ENCODE measurements at places on chromosomes 11 and 22. TPM values are rescaled to one million over a fixed set of nuclear protein-coding genes. Genes with fewer than 3 reads are reported as not detected.

The FSHB gene
- not detected for total RNA-seq

GRCh38 chr22:31083377-31083768 lies 2.3 kb downstream of the SMTN start:
- DNase-seq, result no peak
- H3K4me1 ChIP-seq, result peaks cover 26% of the 10 kb centered on the region

GRCh38 chr11:44445500-44446365 lies 119.7 kb upstream of the CD82 start:
- no peak overlapping the region for H3K4me3 ChIP-seq
- H3K4me1 ChIP-seq, result no peaks in the 10 kb centered on the region
- DNase-seq, result no peak
- no peak overlapping the region for H3K27ac ChIP-seq
- H3K36me3 ChIP-seq, result no peaks in the 10 kb centered on the region

- H3K36me3 ChIP-seq, result no peaks in the 10 kb centered on the region
- no peak overlapping the region for H3K4me3 ChIP-seq
- no peak for DNase-seq
Measured at GRCh38 chr11:27277843-27278242, 85.2 kb downstream of the CCDC34 start.

DNA sequence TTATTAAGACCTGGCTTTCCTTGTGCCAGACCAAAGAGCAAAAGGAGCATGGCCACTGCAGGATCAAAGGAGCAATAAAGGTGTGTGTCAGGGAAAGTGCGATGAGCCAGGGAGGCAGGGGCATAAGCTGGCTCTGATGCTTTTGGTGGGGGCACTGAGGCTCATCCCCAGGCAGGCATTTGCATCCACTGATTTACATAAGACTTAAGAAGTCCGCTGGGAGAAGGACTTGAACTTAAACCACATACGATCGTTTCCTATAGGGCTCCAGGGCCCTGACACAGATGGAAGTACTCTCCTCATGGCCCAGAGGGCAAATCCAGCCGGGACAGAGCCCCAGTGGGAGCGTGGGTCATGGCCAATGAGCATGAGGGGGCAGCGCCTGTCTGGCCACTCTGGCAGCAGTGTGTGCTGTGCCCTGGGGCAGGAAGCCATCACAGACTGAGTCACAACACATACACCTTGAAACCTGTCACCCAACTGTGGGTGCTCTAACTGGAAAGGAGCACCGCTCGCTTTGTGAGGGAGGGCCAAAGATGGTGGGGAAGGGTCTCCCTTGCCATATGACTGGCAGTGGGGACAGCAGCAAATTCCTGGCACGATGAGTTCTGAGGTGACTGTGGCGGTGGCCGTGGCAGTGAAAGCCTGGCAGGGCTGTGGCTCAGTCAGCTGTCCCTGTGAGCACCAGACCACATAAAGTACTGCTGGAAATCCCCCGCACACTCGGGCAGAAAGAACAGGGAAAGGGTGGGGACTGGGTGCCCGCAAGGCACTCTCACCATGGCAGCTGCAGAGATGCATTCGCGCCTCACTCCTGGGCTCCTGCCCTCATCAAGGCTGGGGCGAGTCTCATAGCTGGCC lies 79.4 kb upstream of the LMO1 start:
- no peak for DNase-seq
- peaks cover 9% of the 10 kb centered on the region for H3K27me3 ChIP-seq
- no peak overlapping the region for H3K27ac ChIP-seq
- no peaks in the 10 kb centered on the region for H3K36me3 ChIP-seq
- no peaks in the 10 kb centered on the region for H3K4me1 ChIP-seq

The FDXACB1 gene
- 3.0 TPM for total RNA-seq

- H3K27ac ChIP-seq, result no peak overlapping the region
- no peak for DNase-seq
- H3K4me1 ChIP-seq, result no peaks in the 10 kb centered on the region
- H3K4me3 ChIP-seq, result no peak overlapping the region
- no peaks in the 10 kb centered on the region for H3K36me3 ChIP-seq
Measured at GRCh38 chr11:89205378-89205777, 27.7 kb downstream of the TYR start.

DNA sequence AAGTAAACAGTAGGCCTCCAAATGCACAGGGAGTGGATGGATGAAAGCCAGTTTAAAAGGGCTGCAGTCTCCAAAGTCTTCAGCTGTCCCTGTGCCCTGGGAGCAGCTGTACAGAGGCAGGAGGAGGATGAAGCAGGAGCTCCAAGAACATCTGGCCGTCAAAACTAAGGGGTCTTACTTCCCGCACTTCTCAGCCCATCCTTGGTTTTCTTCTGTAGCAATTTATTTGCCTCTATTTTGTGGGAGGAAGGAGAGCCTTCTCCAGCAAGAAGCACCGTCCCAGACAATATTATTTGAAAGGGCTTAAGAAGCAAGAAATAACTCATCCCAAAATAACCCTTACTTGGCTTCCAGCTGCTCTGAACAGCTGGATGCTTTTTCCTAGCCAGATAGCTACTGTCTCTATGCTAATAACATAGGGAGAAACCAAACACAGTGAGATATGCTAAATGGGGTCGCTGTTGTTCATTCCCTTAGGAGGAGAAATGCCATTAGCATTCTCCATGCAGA lies 133.2 kb downstream of the SPATA19 start:
- H3K27me3 ChIP-seq, result no peaks in the 10 kb centered on the region
- no peak overlapping the region for H3K4me3 ChIP-seq
- H3K27ac ChIP-seq, result no peak overlapping the region
- H3K36me3 ChIP-seq, result no peaks in the 10 kb centered on the region

GRCh38 chr11:32752001-32752400 lies 42.5 kb downstream of the CCDC73 start:
- no peak for DNase-seq
- H3K27me3 ChIP-seq, result no peaks in the 10 kb centered on the region
- H3K27ac ChIP-seq, result no peak overlapping the region
- no peak overlapping the region for H3K4me3 ChIP-seq
- H3K4me1 ChIP-seq, result no peaks in the 10 kb centered on the region

- peak; percentile 42 for DNase-seq
- no peaks in the 10 kb centered on the region for H3K27me3 ChIP-seq
- H3K4me1 ChIP-seq, result peaks cover 4% of the 10 kb centered on the region
- peak overlapping the region; percentile 49 for H3K27ac ChIP-seq
- H3K36me3 ChIP-seq, result peaks cover 3% of the 10 kb centered on the region
- peak overlapping the region; percentile 93 for H3K4me3 ChIP-seq
Measured at GRCh38 chr11:43360361-43361032, 1.8 kb downstream of the TTC17 start.

DNA sequence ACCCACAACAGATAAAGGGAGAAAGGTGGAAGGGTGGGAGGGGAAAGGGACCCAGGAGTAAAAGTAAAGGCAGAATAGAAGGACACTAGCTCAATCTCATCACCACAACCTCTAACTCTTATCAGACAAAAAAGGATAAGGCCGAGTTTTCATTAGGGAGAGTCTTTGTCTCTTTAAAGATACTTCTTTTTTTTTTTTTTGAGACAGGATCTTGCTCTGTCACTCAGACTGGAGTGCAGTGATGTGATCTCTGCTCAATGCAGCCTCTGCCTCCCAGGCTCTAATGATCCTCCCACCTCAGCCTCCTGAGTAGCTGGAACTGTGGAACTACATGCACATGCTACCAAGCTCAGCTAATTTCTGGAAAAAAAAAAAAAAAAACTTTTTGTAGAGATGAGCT lies 85.6 kb upstream of the CHRM4 start:
- no peak overlapping the region for H3K4me3 ChIP-seq
- H3K4me1 ChIP-seq, result no peaks in the 10 kb centered on the region
- H3K27ac ChIP-seq, result no peak overlapping the region
- no peaks in the 10 kb centered on the region for H3K27me3 ChIP-seq
- DNase-seq, result no peak

The RASD2 gene
- total RNA-seq, result under 0.01 TPM

DNA sequence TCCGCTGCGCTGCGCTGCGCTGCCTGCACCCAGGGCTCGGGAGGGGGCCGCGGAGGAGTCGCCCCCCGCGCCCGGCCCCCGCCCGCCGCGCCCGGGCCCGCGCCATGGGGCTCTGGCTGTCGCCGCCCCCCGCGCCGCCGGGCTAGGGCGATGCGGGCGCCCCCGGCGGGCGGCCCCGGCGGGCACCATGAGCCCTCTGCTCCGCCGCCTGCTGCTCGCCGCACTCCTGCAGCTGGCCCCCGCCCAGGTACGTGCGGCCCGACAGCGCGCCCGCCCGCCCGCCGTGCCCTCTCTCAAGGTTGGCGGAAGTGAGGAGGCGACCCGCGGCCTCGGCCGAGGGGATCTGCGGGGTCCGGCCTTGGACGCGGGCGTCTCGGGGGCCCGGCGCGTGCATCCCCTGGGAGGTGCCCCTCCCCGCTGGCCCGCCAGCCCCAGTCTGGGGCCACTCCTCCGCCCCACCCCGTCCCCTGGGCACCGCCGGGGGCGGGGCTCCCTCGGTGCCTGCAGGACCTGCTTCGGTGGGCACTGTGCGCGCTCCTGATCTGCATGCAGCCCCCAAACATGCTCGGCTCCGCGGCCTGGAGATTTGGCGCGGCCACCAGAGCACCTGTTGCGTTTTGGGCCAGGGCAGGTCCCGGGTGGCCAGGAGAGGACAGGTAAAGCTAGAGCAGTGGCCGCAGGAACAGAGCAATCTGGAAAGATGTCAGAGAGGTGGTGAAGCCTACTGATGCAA lies 429 bp downstream of the VEGFB start:
- no peaks in the 10 kb centered on the region for H3K27me3 ChIP-seq
- peaks cover 9% of the 10 kb centered on the region for H3K4me1 ChIP-seq
- H3K4me3 ChIP-seq, result peak overlapping the region; percentile 76

The SLC17A6 gene
- not detected for total RNA-seq

DNA sequence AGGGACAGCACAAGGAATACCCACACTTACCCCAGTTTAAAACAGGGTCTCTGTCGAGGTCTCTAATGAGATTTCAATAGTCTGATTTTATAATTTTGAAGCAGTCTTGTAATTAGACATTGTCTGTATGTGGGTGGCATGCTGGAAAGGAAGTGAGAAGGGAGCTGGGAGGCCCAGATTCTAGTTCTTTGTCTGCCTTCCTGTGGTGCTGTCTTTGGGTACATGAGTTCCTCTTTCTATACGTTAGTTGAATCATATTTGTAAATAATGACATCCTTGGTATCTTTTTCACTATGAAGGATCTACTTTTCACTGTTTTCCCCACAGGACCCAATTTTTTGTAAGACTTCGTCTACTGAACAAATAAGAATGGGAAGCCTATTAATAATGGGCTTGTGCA lies 42.0 kb upstream of the TENM4 start:
- H3K27ac ChIP-seq, result no peak overlapping the region
- peaks cover 13% of the 10 kb centered on the region for H3K27me3 ChIP-seq
- H3K4me1 ChIP-seq, result no peaks in the 10 kb centered on the region
- H3K4me3 ChIP-seq, result no peak overlapping the region
- no peak for DNase-seq

The PITPNB gene
- total RNA-seq, result 19.7 TPM

The KLHDC7B gene
- not detected for total RNA-seq

GRCh38 chr11:7449211-7449840 lies 36.0 kb upstream of the OLFML1 start:
- peaks cover 1% of the 10 kb centered on the region for H3K27me3 ChIP-seq
- H3K36me3 ChIP-seq, result no peaks in the 10 kb centered on the region
- H3K4me1 ChIP-seq, result no peaks in the 10 kb centered on the region
- H3K4me3 ChIP-seq, result no peak overlapping the region
- H3K27ac ChIP-seq, result no peak overlapping the region
- DNase-seq, result no peak

GRCh38 chr11:133911171-133911570 lies 45.6 kb downstream of the IGSF9B start:
- no peaks in the 10 kb centered on the region for H3K4me1 ChIP-seq
- H3K4me3 ChIP-seq, result no peak overlapping the region
- H3K27ac ChIP-seq, result no peak overlapping the region
- no peaks in the 10 kb centered on the region for H3K36me3 ChIP-seq
- H3K27me3 ChIP-seq, result no peaks in the 10 kb centered on the region

DNA sequence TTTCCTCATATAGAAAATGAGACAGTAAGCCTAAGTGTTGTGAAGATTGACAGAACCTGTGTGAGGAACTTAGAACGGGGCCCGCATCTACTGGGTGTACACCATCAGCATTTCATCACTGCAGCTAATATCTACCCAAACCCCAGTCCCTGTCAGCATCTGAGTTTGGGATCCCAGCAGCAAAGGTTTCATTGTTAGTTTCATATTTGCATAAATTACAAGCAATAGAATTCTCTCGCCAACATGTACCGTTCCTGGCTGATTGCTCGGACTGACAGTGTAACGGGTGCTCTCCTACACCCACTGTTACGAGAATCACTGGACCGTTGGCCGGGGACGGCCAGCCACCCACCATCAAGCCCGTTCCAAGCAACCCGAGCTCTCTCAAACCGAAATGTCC lies 10.4 kb upstream of the TMPRSS6 start:
- H3K4me3 ChIP-seq, result no peak overlapping the region
- no peak overlapping the region for H3K27ac ChIP-seq
- no peaks in the 10 kb centered on the region for H3K36me3 ChIP-seq
- no peak for DNase-seq
- peaks cover 3% of the 10 kb centered on the region for H3K4me1 ChIP-seq

The SIK3 gene
- total RNA-seq, result 17.2 TPM

The OSM gene
- not detected for total RNA-seq

DNA sequence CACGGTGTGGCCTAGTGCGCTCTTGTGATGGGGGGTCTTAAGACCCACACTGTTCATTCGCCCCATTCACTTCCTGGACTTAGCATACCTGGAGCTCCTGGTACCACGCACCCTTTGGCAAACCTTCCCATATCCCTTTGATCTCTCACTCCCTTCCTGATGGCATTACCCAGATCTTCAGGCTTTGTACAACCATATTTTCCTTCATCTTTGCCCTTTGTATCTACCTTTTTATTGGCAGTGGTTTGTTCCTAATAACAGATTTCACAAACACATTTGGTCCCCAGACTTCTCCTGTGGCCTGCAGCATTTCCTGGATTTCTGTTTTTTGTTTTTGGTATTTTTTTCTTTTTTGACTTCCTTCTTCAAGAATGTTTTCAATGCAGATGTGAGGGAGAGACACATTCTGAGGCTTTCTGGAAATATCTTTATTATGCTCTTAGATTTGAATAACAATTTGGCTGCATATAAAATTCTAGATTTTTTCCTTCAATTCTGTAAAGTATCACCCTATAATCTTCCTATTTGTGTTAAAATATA lies 16.1 kb upstream of the IFITM3 start:
- H3K27ac ChIP-seq, result no peak overlapping the region
- peaks cover 5% of the 10 kb centered on the region for H3K4me1 ChIP-seq

The EIF3M gene
- 781 TPM for total RNA-seq

Data from IMR-90 (cell line).